Stimulated activated CD4-positive, alpha-beta T cell treated with anti-CD3 and anti-CD28 coated beads, Interleukin-1b, Interleukin-23, amount 100 ng/mL, for 48 hours (primary cell): ENCODE measurements at places on chromosomes 1 and 21.
A peak's percentile ranks its signal among the peaks of the same experiment; 100 is the strongest.

GRCh38 chr1:31705080-31705866, 1.5 kb upstream of the COL16A1 start:
- DNase-seq = peak; percentile 80

- DNase-seq = no peak
Observed at GRCh38 chr21:34524646-34525601, 12.9 kb upstream of the KCNE1 start.

DNA sequence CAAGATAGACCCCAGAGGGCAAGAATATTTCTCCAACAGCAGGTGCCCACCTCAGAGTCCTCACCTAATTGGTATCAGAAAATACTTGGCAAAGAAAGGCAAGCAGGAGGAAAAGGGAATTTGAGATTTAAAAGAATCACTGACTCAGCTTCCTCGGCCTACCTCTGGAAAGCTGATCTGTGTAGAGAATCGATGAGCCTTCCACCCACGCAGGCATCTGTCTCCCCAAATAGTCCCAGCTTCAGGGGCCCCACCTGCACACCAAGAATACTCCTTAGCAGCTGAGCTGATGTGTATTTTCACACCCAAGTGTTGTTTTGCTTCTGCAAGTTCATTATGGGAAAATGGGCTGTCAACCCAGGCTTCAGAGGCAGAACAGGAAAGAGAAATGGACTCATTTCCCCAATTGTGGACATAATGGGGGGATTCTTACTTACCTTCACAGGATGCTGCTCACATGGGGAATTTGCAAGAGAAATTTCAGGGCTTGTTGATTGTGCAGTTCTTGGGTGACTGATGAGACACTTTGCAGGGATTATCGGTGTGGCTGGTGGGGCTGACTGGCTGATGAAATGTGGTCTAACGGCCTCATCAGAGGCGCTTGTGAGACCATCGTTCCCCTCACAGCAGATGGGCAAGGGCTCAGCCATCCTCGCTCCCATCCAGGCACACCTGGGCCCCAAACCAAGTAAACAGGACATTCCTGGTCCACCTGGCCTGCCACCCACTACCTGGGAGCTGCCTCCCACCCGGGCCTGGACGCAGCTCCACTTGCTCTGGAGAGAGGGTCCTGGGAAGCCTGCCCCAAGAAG, 436.3 kb downstream of the PTPRU start:
- no peak for DNase-seq

- DNase-seq = no peak
Observed at GRCh38 chr1:165616054-165616612, 14.9 kb upstream of the MGST3 start.

- no peak for DNase-seq
Observed at GRCh38 chr1:48789903-48790302, 13.2 kb upstream of the BEND5 start.

DNA sequence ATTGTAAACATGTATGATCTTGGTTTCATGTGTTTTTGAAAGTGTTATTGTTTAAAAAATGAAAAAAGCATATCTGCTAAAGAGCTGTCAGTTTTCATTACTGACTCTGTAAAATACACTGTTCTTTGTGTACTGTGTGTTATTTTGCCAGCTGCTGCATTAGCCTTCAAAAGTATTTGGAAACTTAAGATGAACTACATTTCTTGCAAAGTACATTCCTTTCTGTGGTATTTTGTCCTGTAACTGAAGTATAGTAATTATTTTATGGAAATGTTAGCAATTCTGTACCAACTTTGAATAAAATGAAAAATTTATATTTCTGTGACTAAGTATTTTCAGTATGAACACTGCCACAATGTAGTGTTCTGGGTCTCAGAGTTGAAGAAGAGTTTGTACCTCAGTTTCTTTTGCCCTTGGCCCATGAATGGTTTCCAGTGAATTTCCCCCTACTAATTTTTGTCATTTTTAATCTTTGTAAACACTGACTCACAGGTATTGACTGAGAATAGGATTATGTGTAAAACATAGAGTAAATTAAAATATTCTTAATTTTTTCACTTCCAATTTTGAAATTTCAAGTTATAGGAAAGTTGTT, 32.7 kb downstream of the MRPS6 start:
- no peak for DNase-seq

- no peak for DNase-seq
Observed at GRCh38 chr1:243946253-243946652, 96.2 kb upstream of the AKT3 start.

GRCh38 chr1:156654700-156655099, 12.8 kb downstream of the BCAN start:
- no peak for DNase-seq

GRCh38 chr1:50853325-50853724, 106.7 kb downstream of the FAF1 start:
- no peak for DNase-seq

- DNase-seq = no peak
Observed at GRCh38 chr1:150207281-150207971, 28.5 kb downstream of the ANP32E start.

DNA sequence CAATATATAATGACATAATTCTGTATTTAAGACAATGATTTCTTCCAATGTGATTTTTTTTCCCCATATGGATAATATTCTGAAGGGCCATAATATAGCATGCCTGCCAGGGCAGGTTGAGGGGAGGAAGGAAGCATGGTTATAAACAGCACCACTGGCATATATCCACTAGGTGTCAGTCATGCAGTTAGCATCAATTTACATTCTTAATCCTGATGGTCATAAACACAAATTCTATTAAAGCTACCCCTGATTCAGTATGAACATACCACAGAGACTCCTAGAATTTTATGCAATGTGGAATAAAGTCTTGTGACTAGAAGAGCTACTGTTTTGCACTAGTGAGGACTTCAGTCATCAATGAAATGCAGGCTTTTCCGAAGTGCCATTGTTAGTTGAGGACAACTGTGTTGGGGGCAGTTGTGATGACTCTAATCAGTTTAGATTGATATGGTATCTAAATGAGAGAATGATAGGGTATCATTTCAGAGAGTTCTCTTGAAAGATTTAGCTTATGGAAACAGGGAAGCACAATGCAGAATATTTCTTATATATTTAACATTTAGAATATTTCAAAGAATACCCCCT, 342.7 kb upstream of the NR5A2 start:
- peak; percentile 2 for DNase-seq

- DNase-seq = no peak
Observed at GRCh38 chr1:87863317-87863716, 534.6 kb downstream of the LMO4 start.

DNA sequence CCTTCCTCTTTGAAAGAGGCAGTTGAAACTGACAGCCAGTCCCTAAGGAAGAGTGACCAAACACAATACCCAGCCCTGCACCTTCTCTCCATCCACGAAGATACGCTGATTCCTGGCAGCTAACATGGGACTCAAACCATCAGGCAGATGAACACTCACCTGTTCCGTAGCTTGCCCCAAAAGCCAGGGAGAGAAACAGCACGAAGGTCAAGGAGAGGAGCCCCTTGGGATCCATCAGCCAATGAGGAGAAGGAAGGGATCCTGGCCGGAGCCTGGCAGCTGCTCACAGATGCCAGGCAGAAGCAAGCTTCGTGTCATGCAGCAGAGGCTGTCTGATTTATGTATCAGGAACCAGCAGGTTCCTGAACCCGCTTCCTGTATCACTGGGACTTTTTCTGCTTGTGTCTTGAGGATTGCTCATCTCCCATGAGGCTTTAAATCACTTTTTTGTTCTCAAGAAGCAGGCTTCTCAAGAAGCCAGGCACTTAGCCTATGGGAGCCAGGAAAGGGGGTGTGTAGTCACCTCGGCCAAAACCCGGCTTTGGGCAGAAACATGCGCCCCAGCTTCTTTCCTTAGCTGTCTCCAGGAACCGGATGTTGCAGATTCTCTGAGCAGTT, at the start of gene SLAMF1:
Gene SLAMF1, minus strand, starts transcription at position 334 of the 618 bp plus-strand sequence. Its CDS starts 99 bp downstream, at position 235.
- peak; percentile 79 for DNase-seq

- no peak for DNase-seq
Observed at GRCh38 chr1:84849357-84849975, 43.5 kb downstream of the LPAR3 start.

DNA sequence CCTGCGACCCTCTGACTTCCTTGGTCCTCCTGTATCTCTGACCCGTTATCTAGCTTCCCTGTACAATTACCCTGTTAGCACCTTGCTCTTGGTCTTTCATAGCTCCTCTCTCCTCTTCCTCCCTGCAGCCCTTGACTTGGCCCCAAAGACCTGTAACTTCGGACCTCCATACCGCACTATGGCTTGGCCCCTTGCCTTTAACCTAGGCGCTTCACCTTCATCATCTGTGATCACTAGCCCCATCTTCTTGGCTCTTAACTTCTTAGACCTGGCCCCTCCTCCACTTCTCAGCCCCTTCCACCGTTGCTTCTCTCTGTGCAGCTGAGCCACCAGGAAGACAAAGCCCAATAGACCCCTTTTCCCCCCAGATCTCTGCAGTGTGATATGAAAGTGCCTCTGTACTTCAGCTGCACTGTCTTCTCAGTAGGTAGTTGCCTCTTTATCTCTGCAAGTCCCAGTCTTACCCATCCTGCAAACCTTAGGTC, 740 bp downstream of the ZNF691 start:
- no peak for DNase-seq

- DNase-seq = peak; percentile 6
Observed at GRCh38 chr1:32500387-32501209, 35.7 kb downstream of the ZBTB8B start.

GRCh38 chr21:35036465-35037383, 12.4 kb downstream of the RUNX1 start:
- no peak for DNase-seq

GRCh38 chr1:183039985-183040447, 16.8 kb downstream of the LAMC1 start:
- DNase-seq = no peak

DNA sequence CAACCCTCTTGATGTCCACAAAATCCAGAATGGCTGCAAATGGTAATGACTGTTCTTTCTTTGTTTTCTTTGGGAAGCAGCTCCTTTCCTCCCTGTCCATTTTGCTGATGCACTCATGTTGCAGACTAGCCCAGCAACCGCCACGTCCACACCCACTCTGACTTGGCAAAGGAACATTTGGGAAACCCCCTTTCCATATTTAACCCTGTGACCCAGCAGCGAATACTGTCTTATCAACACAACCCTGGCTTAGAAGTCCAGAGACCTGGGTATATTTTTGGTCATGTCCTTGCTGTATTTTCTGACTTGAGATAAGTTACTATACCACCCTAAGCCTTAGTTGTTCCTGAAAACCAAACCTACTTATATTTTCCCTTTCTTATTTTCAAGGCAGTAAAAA, 18.1 kb upstream of the SHE start:
- no peak for DNase-seq

DNA sequence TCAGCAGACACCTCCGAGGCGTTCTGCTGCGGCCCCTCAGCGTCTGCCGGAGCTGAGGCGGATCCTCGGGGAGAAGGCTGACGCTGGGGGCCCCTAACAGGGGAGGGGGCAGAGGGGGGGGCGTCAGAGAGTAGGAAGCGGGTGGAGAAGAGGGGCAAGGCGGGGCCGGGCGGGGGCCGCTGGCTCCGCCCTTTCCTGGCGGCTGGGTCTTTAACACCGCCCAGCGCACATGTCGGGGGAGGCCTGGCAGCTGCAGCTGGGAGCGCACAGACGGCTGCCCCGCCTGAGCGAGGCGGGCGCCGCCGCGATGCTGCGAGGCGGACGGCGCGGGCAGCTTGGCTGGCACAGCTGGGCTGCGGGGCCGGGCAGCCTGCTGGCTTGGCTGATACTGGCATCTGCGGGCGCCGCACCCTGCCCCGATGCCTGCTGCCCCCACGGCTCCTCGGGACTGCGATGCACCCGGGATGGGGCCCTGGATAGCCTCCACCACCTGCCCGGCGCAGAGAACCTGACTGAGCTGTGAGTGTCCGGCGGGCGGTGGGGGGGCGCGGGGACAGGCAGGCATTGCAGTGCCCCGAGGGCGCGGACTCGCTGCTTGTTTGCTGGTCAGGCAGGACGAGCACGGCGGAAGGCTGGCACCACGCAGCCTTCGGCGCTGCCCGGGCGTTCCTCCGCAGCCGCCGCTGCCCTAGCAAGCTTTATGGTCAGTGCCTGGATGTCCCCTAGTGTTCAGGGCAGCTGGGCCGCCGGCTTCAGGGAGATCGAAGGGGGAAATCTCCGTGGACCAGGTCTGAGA, at the start of gene NTRK1:
Gene NTRK1, plus strand, starts transcription at position 238 of the 796 bp plus-strand sequence. Its CDS starts 70 bp downstream, at position 308.
- DNase-seq = peak; percentile 32

- DNase-seq = peak; percentile 64
Observed at GRCh38 chr1:40948741-40949443, 30.6 kb upstream of the CTPS1 start.

GRCh38 chr21:16578912-16579311, 849.1 kb downstream of the USP25 start:
- no peak for DNase-seq

DNA sequence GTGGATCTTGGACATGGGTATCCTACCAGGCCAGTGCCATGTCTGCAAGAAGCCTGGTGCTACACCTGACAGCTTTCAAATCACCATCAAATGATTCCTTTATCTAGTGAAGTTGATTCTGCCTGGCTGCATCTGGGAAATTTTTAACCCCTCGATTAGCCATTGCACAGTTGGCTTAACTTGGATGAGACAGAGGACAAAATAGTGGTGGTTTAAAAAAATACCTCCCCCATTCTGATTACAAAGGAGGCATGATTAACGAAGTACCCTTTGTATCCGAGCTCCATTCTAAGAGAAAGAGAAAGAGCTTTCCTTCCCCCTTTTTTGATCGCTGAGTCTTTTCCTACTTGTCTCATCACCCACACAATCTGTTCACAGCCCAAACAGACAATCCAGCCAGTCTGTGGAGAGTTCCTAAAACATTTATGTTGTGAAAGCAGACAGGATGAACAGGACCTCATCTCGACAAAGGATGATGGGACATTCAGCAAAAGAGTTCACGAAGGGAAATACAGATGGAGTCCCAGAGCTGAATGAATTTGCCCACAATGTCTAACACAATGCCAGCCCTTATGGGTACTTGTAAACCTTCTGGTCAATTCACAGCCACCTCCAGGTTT, 20.5 kb downstream of the WLS start:
- DNase-seq = no peak

- DNase-seq = no peak
Observed at GRCh38 chr1:10888291-10888690, 91.8 kb upstream of the CASZ1 start.

- no peak for DNase-seq
Observed at GRCh38 chr1:240732390-240732789, 120.4 kb upstream of the GREM2 start.

DNA sequence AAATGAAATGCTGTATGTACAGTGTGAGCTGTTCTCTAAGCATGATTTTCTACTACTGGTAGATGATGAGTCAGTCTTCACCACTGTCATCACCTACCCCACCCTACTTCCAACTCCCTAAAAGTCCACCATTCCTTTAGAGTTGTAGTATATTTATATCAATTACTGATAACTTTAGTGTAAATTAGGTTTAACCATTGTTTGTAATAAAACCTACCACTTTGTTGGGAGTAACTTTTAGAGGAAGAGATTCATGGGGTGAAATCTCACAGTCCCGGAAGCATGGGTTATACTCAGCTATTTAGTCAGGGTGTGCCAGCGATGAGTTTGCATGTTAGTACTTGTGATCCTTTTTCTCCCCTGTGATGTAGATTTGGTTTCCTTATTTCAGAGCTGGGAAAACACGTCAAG, 17.1 kb downstream of the MORC3 start:
- DNase-seq = no peak
